ENCODE measurements at places on chromosomes 6 and 20. TPM values are rescaled to one million over a fixed set of nuclear protein-coding genes. Genes with fewer than 3 reads are reported as not detected.

GRCh38 chr20:29876911-29877285, 1380.6 kb upstream of the DEFB115 start:
- H3K27ac ChIP-seq: no peak overlapping the region
- no peaks in the 10 kb centered on the region for H3K27me3 ChIP-seq
- H3K36me3 ChIP-seq: peaks cover 22% of the 10 kb centered on the region
- H3K4me1 ChIP-seq: no peaks in the 10 kb centered on the region
- DNase-seq: no peak

GRCh38 chr20:44695674-44696300, 19.4 kb upstream of the CCN5 start:
- H3K27ac ChIP-seq: peak overlapping the region; percentile 73
- peaks cover 76% of the 10 kb centered on the region for H3K4me1 ChIP-seq
- DNase-seq: peak; percentile 80
- H3K4me3 ChIP-seq: peak overlapping the region; percentile 39
- H3K36me3 ChIP-seq: peaks cover 19% of the 10 kb centered on the region

DNA sequence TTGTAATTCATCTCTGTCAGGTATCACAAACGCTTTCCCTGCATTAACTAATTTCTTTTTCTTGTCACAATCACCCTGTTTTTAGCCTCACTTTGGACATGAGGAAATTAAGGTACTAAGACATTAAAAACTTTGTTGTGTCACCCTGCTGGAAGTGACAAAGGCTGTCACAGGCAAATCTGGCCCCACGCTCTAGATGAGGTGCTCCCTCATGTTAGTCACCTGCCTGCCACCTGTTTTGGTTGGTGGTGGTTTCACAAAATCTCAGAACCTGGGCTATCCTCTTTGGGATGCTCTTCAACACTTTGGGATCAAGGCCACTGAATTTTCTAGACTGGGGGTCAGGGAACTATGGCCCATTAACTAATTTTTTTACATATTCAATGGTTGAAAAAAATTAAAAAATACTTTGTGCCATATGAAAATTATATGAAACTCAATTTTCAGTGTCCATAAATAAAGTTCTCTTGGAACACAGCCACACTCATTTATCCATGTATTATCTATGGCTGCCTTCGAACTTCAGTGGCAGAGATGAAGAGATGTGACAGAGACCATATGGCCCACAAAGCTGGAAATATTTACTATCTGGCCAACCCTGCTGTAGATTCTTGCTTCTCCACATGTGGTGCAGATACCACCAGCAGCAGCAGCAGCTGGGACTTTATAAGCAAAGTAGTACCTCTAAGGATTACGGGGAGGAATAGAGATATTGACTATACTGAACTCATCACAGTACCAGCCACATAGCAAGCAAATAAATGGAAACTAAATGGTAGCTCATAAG, 16.1 kb upstream of the TNFAIP3 start:
- H3K4me1 ChIP-seq: peaks cover 39% of the 10 kb centered on the region
- no peak overlapping the region for H3K27ac ChIP-seq
- no peaks in the 10 kb centered on the region for H3K27me3 ChIP-seq
- no peak overlapping the region for H3K4me3 ChIP-seq
- DNase-seq: no peak

SLC22A23 gene
- 0.55 TPM for total RNA-seq
